Peyer's patch (tissue), 4 donors: ENCODE measurements at places on chromosomes 13 and 19.

- DNase-seq = no peak
Observed at GRCh38 chr19:49824662-49825061, 6.6 kb downstream of the MED25 start.

DNA sequence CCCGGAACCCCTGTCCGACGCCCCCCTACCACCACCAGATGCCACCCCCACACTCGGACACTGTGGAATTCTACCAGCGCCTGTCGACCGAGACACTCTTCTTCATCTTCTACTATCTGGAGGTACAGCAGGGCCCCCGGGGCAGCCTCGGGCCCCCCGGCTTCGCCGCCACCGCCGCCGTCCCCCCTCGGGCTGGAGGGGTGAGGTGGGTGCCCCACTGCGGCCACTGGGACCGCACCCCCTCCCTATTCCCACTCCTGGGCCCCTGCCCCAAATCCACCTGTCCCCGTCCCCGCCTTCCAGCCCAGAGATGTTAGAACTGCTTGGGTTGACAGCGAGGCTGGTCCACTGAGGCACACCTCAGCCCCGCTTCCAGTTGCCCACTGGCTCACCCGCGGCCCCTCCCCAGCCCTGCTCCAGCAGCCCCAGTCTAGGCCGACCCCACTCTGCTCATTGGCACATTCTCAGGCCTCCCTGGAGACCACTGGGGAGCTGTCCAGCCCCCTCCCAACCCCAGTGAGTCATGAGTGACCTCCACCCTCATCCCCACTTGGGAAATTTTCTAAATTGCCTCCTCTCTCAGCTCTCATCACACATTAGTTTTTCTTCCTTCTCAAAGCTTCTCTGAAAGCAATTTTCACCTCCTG is 6.5 kb downstream of the LENG1 start:
- DNase-seq = no peak

DNA sequence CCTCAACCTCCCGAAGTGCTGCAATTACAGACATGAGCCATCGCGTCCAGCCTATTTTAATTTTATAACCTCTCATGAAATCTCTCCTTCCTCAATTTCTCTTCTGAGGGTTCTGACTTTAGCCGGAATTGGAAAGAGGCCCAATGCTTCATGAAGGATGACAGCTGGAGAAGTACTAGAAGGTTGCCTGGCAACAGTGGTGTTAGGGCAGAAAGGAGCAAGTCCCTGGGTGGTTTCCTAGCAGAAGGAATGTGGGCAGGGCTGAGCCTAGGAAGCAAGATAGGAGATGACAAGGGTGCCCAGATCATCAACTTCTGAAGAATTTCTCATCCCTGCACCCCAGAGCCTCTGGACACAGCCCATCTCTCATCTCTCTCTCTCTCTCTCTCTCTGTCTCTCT is 25.8 kb downstream of the CACNG6 start:
- no peak for DNase-seq

GRCh38 chr13:98541191-98541590 is 35.7 kb downstream of the STK24 start:
- DNase-seq = no peak

- no peak for DNase-seq
Observed at GRCh38 chr19:49434907-49435583, 6.3 kb downstream of the SLC17A7 start.

DNA sequence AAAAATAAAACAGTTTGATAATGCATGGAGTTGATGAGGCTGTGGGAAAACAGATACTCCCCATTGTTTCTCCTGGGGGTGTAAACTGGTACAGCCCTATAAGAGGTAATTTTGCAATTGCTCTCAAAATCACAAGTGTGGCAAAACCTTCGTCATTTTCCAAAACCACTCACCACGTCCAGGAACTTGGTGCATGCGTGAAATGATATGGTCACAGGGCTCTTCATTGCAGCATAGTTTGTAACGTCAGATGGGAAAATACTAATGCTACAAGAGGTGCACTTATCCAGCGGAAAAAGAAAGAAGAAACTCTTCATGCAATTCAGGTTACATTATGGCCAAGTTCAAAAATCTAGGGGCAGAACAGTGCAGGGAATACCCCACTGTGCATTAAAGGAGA is 11.9 kb upstream of the PLAUR start:
- no peak for DNase-seq

DNA sequence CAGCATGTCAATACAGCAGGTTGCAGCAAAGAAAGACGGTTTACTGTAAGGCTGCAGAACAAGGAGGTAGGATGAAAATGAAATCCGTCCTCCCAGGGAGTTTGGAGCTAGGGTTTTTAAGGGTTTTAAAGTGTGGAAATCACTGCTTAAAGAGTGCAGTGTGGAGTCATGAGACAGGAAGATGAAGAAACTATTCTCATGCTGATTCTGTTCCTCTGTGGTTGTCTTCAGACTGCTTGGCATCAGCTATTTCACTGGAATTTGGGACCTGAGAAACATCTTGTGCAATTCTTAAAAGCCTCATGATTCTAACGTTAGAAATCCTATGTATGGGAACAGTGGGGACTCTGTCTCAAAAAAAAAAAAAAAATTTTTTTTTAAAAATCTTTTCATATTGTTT is 11.4 kb downstream of the ZNF331 start:
- no peak for DNase-seq

GRCh38 chr13:30133554-30133912 is 173.8 kb downstream of the KATNAL1 start:
- DNase-seq = no peak

- DNase-seq = no peak
Observed at GRCh38 chr13:34672631-34673030, 269.4 kb upstream of the NBEA start.

GRCh38 chr13:32205431-32206096 is 109.6 kb downstream of the ZAR1L start:
- DNase-seq = no peak

GRCh38 chr13:39268398-39268797 is 230.1 kb downstream of the NHLRC3 start:
- DNase-seq = no peak

- no peak for DNase-seq
Observed at GRCh38 chr13:79772811-79773210, 291.9 kb downstream of the NDFIP2 start.
